MG63 (cell line): ENCODE measurements at places on chromosomes 7 and 10. TPM values are rescaled to one million over a fixed set of nuclear protein-coding genes. Genes with fewer than 3 reads are reported as not detected.

DNA sequence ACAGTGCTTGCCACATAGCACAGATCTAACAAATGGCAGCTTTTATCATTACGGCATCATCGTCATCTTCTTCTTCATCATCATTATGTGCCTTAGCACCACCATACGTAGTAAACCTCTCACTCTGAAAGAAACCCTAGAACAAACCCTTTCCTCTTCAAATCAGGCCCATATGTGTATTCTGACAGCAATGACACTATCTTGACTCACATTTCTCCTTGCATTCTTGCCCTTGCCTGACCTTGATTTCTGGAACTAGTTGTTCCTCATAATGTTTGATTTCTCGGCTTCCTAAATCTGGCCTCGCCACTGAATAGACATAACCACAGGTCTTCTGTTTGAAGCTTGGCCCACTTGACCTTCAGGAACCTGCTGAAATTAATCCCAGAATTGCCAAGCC, 115.3 kb downstream of the DGKI start:
- DNase-seq = no peak

DNA sequence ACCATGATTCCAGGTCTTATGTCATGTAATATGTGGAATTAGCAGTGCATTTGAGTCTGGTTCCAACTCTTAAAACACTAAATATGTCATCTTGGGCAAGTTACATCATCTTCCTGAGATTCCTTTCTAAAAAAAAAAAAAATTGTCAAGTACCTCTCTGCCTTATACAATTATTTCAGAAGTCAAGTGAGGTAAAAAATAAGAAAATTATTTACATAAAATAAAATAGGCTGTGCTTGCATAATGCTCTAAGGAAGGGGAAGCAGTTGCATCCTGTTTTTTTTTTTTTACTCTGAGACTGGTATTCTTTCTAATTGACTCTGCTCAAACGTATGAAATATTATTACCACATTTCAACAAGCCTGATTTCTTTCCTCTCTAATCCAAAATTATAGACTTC, 55.1 kb upstream of the SEMA3A start:
- DNase-seq = no peak

DNA sequence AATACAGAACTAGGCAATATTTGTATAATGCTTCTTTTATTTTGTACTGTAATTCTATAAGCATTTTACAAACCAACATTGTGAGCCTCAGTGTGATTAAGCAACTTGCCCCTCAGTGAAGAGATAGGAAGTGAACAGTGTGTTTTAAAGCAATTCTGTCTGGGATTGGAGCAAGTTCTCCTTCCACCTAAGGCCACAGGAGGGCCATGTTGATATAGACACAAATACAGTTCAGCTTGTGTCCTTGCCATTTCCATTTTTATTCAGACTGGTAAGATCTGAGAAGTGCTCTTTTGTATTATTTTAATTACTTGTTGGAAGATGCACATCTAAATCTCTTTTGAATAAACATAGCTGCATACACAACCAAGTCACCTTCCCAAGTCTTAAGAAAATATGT, 416.3 kb upstream of the COBL start:
- no peak for DNase-seq

- no peak for DNase-seq
Measured at GRCh38 chr10:79940431-79940830, 8.5 kb downstream of the SFTPD start.

The TYW1B gene
- total RNA-seq = 0.52 and 3.6 TPM in 2 replicates

- DNase-seq = no peak
Measured at GRCh38 chr10:49170632-49171325, 17.4 kb downstream of the TMEM273 start.
